Daoy (cell line): ENCODE measurements at places on chromosomes 1 and 21. TPM values are rescaled to one million over a fixed set of nuclear protein-coding genes. Genes with fewer than 3 reads are reported as not detected.
A peak's percentile ranks its signal among the peaks of the same experiment; 100 is the strongest.

The C1orf216 gene
- 18.6 and 21.2 TPM in 2 replicates for total RNA-seq

The RXFP4 gene
- total RNA-seq = not detected in 2 replicates

The ADAMTS4 gene
- 0.68 and 0.91 TPM in 2 replicates for total RNA-seq

The GMEB1 gene
- 3.9 and 9.1 TPM in 2 replicates for total RNA-seq

The HPCAL4 gene
- 0.03 and 0.29 TPM in 2 replicates for total RNA-seq

The OR2G6 gene
- not detected in 2 replicates for total RNA-seq

The TLR5 gene
- 0.77 and 1.1 TPM in 2 replicates for total RNA-seq

- no peak for DNase-seq
These were observed 333.6 kb downstream of the KCTD3 start for GRCh38 chr1:215900684-215901083.

DNA sequence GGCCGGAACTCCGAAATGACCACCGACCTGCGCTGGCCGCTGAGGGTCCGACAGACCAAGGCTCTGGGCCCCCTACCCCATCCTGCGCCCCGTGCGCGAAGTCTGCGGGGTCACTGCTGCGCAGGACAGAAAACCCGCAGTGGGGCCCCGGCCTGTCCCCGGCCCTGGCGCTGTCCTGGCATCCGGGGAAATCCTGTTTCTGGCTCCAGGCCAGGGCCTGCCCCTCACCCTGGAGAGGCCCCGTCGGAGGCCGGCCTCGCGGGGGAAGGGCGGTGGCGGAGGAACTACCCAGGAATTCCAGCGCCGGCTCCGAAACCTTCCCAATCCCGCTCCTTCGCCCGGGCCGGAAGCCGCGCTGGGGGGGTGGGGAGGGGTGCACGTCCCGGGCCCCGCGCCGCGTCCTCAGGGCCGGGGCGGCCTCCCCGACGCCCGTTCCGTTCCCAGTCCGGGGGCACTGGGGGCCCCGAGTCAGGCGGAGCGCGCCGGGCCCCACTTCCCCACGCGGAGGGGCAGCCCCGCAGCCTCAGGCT, 77.0 kb downstream of the MORN1 start:
- DNase-seq = peak; percentile 71

DNA sequence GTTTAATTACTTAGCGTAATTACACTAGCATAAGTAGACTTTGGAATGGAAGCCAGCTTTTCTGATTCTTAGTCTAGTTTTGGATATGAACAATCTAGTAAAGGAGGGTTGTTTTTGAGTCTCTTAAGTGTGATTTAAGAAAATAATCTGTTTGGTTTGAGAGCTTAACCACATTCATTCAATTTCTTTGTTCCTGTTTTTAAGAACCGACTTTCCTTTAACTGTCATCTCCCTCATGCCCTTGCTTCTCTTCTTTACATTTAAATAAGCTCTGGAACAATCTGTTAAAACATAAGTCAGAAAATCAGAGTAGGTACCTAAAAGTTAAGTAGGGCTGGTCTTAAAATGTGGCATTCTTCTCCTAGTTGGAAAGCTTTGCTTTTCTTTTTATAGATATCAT, 27.7 kb downstream of the CDC42 start:
- DNase-seq = no peak

GRCh38 chr1:108199781-108200686, at the start of gene SLC25A24:
TSS of gene SLC25A24 (minus strand) at chr1:108200343. CDS start at chr1:108200138, 205 bp downstream.
- peak; percentile 97 for DNase-seq

GRCh38 chr1:65255656-65256050, 53.7 kb upstream of the DNAJC6 start:
- DNase-seq = no peak

- no peak for DNase-seq
These were observed 7.7 kb upstream of the HLCS start for GRCh38 chr21:36973986-36974850.

DNA sequence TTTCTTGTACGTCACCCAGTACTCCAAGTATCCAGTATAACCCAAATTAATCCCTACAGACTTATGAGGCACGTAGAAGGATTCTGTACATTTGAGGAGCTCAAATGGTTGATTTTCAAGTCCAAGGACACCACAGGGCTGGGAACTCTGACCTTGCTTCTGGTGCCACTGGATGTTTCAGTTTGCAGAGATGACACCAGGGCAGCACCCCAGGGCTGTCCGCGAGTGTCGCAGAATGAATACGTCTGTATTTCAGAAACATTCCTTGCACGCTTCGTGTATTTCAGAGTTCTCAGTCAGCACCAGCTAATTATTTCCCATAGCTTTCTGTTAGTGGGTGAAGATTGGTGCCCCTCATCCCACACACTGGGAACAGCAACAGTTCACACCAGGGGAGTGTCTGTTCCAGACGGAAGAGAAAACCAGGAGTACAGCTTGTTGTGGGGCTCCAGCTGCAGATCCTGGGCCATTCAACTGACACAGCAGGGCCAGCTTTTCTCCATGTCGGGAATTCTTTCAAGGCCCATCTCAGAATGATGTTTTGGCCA, 159.2 kb downstream of the RHOU start:
- DNase-seq = no peak

GRCh38 chr1:57296726-57297250, 127.1 kb downstream of the DAB1 start:
- no peak for DNase-seq

DNA sequence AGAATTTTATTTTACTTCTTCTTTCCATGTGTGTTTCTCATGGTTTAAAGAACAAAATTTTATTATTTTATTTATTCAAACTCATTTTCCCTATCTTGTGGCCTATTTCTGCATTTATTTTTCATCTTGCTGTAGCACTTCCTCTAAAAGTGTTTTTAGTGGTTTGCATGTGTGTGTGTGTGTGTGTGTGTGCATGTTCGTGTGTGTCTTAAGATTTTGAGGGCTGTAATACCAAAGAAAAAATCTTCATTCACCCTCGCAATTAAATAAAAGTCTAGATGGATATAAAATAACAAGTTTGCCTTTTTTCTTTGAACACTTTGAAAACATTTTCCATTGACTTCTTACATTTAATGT, 24.6 kb upstream of the FCRL3 start:
- no peak for DNase-seq
